Activated CD4-positive, alpha-beta T cell treated with anti-CD3 and anti-CD28 coated beads for 4 hours (primary cell): ENCODE measurements at places on chromosomes 1 and 21.

GRCh38 chr1:226845624-226846023 lies 24.8 kb upstream of the PSEN2 start:
- no peak for DNase-seq

- DNase-seq = no peak
These were observed 64.4 kb downstream of the CDC7 start for GRCh38 chr1:91564888-91565701.

DNA sequence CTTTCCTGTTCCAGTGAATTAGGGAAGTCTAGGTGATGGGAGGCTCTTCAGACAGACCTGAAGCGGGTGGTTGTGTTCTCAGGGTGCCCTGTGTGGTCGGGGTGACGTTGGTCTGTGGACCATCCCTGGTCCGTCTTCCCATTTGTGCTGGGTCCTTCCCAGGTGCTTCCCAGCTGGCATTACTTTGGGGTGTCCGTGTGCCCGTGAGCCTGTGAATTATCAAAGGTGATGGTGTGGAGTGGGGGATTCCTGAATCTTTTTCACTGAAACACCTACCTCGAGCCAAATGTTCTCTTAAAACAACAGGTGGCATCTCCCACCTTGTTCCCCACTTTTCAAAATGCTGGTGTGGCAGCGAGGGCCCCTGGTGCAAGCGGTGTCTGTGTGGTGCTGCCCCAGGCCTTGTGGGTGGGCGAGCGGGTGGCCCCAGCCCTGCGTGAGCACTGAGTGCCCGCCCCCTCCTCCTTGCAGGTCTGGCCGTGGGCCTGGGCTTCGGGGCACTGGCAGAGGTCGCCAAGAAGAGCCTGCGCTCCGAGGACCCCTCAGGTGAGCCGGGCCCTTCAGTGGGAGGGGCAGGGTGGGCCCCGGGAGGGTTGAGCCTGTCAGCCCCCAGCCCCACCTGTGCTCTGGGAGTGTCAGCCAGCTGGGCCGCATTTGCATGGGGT lies 37.0 kb downstream of the COQ8A start:
- no peak for DNase-seq

GRCh38 chr1:205346956-205347574 lies 9.7 kb downstream of the KLHDC8A start:
- no peak for DNase-seq

DNA sequence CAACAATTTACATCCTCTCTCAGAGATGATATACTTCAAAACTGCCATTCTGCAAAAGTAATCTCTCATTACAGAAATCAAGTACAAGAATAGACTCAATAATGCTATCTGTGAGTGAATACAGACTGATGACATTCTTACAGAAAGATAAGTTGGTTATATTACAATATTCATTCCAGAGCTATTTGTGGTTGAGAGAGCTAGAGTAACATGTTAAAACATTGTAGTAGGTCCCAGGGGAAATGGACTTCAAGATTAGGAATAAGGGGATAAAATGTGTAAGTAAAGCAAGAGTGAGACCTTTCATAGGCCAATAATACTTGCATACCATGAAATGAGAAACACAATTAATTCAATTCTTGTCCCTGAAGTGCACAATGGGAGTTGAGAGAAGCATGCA lies 1.5 kb downstream of the F13B start:
- DNase-seq = no peak

DNA sequence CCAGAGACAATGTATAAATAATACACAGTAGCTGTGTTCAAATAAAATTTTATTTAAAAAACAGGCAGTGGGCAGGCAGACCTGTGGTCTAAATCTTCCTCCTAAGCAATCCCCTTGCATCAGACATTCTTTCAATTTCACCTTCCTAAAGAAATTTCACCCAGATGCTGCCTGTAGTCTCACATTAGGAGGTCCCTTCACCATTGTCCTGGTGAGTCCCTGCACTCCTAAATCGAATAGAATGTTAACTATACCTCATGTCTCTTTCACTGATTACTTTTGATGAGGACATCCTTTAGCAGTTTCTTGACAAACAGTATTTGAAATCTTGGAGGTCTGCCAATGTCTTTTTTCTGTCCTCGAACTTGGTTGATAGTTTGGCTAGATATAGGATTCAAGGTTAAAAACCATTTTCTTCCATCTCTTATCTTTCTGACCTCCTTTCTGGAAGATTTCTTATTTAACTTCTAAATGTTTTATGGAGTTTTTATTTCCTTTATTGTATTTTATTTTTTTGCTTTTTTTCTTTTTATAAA lies 77.5 kb downstream of the LPGAT1 start:
- no peak for DNase-seq

DNA sequence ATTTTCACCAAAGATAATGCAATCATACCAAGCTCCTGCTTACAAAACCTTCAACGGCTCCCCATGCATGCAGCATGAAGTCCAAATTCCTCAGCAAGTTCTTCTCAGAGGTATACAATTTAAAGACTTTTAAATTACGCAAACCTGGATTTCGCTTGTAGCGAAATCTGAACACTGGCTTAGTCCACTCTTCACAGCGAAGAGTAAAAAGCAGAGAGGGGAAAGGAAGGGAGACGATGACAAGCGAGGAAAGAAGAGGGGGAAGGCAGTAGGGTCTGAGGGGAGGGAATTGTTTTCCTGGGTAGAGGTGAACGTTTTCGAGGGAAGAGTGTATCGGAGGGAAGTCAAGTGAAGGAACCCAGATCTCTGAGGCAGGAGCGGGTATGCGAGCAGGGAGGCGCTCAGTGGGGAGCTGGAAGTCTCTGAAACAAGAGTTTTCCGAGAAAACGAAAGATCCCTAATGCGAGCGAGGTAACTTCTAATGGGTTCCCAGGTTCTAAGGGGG lies 790 bp downstream of the TESK2 start:
- DNase-seq = no peak

- DNase-seq = no peak
These were observed 385.6 kb downstream of the LMO4 start for GRCh38 chr1:87714278-87714677.

- no peak for DNase-seq
These were observed 45.2 kb upstream of the ST6GALNAC3 start for GRCh38 chr1:76029331-76029730.

DNA sequence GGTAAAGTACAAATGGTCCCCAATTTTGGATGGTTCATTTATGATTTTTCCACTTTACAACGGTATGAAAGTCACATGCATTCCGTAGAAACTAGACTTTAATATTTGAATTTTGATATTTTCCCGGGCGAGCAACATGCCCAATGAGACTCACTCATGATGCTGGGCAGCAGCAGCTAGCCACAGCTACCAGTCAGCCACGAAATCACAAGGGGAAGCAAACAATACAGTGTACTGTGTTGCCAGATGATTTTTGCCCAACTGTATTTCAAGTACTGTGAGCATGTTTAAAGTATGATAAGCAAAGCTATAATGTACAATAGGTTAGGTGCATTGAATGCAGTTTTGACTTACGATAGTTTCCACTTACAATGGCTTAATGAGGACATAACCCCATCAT lies 266.8 kb downstream of the VAV3 start:
- DNase-seq = no peak

DNA sequence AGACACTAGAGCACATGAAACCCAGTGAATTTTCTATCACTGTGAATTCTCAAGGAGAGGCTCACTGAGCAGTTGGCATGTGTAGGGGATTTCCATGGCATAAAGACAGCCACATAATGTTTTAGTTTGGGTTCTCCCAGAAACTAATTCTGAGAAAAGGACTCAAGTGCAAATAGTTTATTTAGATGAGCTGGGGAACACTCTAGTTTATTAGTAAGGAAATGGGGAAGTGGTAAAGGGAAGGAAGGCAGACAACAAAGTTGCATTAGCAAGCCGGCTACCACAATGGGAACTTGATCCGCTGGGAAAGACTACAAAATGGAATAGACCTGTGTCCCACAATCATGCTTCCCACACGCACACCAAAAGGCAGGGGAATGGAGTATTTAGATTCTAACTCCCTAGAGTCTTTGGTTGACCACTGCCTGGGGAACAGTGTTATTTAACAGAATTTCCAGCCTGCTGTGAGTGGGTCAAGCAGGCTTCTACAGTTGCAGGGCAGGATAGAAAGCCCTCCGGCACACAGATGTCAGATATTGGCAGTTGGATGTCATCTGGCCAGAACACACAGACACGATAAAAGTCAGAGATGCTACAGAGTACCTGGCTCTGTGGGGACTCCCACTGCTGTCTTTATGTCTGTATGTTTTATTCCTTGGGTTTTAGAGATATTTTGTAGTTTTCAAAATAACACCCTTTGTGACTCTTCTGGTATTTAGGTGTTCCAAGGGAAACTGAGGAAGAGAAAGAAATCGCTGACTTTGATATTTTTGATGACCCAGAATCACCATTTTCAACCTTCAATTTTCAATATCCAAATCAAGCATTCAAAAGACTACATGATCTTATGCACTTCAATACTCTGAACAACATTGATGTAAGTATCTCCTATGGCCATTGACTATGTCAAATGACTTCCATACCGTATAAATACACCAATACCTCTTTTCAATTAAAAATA lies 150.1 kb downstream of the PLA2G4A start:
- DNase-seq = no peak

DNA sequence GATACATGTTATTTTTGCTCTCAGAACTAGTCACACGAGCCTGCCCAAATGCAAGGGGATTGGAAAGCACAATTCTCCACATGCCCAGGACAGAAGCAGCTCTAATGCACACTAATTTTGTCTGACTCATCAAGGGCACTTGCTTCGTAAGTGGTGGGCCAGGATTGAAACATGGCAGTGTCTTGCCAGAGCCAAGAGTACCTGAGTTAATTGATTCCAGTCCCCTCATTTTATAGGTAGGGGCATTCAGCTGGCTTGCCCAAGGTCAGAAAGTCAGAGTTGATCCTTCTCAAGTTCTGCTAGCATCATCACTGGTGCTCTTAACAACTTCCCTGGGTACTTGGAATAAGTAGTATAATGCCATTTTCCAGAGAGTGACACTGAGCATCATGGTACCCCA lies 356.1 kb downstream of the ZNF326 start:
- no peak for DNase-seq

- DNase-seq = no peak
These were observed 19.1 kb downstream of the CDC42BPA start for GRCh38 chr1:227299241-227299627.

- no peak for DNase-seq
These were observed 24.6 kb upstream of the COL9A2 start for GRCh38 chr1:40341491-40342380.

GRCh38 chr1:226942392-226942791 lies 2.3 kb downstream of the COQ8A start:
- DNase-seq = no peak

DNA sequence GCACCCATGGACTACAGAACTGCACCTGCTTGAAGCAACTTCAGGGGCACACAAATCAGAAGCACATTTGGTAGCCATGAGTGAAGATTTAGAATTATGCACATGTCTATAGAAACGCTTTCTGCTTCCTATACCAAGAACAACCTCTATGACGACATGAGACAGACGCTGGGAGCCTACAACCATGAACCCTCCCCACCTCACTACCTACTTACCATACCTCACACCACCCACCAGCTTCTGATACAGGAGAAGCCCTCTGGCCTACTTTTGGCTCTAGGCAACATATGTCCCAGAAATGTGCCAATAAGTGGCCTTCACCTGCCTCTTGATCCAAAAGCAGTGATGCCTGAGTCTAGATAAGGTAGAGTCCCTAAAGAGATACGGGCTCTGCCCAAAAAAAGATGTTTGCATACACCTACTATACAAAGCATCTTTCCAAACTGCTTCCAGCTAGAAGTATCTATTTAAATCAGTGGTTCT lies 58.5 kb downstream of the SLC45A1 start:
- no peak for DNase-seq

DNA sequence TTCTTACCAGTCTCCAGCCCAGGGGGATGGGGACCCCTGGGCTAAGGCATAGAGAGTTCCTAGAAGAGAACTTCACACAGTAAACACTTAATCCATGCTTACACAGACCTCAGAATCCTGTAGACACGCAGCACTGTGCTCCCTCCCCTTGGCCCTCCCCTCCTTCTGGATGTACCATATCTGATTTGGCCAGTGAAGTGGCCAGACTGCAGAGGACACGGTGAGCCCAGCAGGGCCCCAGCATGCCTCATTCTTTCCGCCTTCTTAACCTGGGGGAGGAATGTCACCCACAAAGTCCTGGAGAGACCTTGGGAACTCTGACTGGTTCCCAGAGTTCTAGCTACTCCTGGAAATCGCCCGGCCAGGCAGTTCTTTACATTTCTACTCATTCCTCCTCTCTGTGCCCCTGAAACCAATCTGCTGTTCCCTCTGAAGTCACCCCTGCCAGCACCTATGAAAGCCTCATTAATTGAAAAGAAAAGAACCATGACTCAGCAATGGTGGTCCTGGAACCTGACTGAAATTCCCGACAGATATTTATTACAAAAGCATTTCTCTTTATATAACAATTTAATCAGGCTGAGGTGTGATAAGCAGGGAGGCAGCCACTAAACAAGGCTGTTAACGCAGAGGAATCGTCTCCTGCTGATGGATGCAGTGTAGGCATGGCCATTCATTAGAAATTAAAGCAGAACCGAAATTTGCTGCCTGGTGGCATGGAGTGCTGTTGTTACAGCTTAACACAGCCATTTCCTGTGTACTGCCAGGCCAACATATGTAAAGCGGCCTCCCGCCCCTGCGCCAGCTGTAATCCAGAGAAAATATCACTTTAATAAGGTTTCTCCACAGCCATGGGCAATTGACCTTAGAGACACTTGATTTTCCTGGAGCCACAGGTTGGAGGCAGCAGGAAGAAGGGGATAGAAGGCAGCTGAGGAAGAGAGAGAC lies 74.6 kb upstream of the KCND3 start:
- DNase-seq = no peak

GRCh38 chr1:59625384-59625783 lies 189.4 kb upstream of the HOOK1 start:
- no peak for DNase-seq

- no peak for DNase-seq
These were observed 252.4 kb upstream of the KAZN start for GRCh38 chr1:14345946-14346550.

DNA sequence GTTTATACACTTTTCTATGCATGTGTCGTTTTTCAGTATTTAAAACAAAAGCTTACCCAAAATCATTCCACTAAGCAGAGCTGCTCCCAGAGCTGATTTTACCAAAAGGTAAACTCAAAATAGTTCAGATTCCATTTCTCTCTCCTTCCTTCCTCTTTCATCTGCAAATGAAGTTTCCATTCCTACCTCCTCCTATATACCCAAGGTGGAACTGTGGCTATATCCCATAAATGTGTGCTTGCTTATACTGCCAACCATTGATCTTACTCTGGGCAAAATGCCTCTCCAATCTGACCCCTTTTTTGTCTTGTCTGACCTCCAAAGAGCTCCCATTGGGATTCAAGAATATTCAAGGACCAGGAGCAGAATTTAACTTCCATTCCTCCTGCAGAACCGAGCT lies 9.5 kb downstream of the OLFML2B start:
- no peak for DNase-seq

DNA sequence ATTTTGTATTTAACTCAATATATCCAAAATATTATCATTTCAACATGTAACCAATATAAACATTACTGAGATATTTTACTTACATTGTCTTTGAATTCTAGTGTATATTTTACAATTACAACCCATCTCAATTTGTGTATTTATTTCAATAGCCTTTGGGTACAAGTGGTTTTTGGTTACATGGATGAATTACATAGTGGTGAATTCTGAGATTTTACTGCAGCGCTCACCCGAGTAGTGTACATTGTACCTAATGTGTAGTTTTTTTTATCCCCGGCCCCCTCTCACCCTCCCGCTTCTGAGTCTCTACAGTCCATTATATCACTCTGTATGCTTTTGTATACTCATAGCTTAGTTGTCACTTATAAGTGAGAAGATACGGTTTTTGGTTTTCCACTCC lies 117.0 kb upstream of the GALNT2 start:
- DNase-seq = no peak
